ENCODE measurements at places on chromosomes 16 and 17.

GRCh38 chr17:50686494-50687199 is 21.1 kb downstream of the ANKRD40 start:
- no peak for DNase-seq

DNA sequence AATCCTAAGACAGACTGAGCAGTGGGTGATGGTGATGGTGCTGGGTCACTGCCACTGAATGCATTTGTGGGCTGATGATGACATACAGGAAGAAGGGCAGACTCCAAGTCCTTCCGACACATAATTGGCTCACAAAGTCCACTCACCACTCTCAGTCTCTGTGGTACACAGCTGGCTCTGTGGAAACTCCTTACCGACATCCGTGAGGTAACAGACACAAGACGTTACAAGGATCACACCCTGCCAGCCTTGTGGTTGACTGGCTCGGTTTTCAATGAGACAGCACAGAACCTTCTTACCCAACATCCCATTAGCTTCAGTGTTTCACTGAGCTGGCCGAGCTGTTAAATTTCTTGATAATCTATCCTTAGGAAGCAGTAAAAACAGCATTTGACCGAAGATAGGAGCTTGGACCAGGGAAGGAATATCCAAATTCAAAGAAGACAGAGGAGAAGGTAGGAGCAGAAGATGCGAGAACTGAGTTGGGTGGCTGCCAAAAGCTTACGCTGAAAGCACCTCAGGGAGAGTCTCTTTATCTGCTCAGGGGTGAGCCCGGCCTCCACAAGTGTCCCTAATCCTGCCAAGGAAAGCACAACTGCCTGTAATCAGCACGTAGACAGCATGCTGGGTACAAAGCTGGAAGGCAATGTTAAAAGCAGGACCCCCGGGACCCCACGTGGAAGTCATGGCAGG is 5.5 kb upstream of the MXRA7 start:
- DNase-seq, result peak; percentile 87

DNA sequence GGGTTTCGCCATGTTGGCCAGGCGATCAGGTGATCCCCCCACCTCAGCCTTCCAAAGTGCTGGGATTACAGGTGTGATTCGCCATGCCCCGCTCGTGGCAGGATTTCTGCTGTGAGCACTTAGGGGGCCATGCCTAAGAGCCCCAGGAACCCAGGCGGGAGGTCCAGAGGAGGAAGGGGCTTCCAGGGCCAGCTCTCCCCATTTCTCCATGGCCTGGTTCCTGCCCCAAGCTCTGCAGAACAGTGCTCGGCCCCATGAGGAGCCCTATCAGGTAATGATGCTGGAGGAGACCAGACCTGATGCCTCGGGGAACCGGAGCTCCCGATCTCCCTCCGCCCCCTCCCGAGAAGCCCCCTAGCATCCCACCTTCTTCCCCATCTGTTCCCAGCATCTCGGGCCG is 53.6 kb downstream of the RMI2 start:
- no peak for DNase-seq

DNA sequence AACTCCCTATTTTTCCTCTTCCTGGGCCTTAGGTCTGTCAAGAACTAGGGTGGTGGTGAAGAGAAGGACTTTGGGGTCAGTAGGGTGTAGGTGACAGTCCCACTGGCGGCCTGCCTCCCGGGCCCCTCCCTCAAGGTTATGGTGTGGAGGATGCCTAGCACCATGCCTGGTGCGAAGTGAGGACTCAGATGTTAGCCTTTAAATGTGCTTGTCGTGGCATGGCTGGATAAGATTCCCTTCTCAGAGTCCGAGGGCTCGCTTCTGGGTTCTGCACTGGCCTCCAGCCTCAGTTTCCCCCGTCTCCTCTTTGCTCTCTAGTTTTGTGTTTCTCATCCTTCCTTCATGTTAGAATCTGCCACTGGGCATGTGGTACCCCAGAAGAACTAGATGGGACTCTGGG is 32.0 kb downstream of the HAPSTR1 start:
- DNase-seq, result no peak

GRCh38 chr17:54426296-54426886 is 474.3 kb upstream of the TOM1L1 start:
- DNase-seq, result no peak

DNA sequence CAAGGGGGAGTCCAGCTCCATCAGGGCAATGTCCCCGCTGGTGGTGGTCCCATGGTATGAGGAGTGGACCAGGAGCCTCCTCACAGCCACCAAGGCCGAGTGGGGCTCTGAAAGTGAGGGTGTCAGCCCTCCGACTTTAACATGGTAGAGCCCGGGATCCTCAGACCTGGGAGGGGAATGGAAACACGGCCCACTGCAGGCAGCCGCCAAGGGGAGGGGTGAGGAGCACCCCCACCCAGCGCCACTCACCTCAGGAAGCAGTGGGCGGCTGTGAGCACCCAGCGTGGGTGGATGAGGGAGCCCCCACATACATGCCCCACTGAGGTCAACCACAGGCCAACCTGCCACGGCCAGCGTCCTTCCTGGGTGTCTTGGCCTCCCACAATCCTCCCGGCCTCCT is 10.8 kb downstream of the ZG16B start:
- no peak for DNase-seq

DNA sequence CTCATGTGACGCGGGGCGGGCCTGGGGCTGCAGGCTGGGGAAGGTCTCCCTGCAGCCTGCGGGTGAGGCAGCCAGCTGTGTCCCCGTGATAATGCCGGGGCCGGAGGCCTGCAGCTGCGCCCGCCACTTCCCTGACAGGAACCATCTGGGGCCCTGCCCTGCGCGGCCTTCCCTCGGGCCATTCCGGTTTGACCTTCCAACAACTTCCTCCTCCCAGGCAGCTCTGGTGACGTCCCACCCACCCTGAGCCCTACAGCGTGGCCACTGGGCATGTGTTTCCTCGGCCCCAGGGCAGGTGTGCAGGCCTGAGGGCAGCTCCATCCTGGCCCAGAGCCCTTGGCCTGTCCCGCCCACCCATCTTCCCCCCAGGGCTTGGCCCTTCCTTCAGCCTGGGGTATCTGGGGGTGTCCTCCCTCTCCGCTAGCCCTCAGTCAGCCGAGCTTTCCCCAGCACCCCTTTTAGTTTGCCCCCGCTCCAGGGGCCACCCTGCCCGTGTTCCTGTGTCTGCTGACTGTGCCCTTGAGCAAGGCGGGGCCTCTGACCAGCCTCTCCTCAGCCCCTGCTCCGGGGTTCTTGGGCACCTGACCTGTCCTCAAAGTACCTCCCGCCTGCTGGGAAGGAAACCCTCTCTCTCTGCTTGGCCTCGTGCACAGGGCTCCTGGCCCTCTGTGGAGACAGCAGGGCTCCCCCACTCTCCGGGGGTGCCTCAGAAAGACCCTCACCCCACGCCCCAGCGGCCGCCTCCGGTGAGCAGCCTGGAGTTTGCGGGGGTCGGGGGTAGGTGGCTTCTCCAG is at the start of gene CBFA2T3:
Gene CBFA2T3 (minus strand): TSS at position 190 of the 794 bp plus-strand sequence. CDS start 400 bp downstream, outside the sequence.
- peak; percentile 63 for DNase-seq

GRCh38 chr17:40671282-40671681 is 6.3 kb upstream of the KRT222 start:
- DNase-seq, result no peak

DNA sequence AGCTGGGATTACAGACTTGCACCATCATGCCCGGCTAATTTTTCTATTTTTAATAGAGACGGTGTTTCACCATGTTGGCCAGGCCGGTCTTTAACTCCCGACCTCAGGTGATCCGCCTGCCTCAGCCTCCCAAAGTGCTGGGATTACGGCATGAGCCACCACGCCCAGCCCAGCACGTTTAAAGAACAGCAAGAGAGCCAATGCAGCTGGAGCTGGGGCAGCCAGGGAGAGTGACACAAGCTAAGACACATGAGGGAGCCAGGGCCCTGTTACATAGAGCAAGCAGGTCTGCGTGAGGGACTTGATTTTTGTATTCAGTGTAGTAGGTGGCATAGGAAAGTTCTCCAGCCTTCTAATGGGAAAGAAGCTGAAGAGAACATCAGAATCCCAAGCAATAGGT is 21.7 kb upstream of the GOSR2 start:
- no peak for DNase-seq

DNA sequence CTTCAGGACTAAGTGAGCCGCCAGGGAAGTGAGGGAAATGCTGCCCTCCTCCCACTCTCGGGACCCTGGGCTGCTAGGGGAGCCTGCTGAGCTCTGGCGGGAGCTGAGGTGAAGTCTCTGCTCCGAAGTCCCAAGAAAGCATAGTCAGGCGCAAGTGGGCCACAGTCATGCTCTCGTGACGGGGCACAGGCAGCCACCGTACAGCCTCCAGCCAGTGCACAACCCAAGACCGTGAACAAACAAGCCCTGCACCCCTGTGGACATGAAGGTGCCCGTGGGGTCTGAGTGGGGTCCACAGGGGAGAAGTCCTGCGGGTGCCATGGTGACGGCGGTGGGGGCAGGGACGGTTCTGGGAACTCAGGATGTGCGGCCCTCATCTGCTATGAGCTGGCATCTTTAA is 24.7 kb downstream of the ZNF276 start:
- no peak for DNase-seq
